ENCODE measurements at places on chromosomes 4 and X. TPM values are rescaled to one million over a fixed set of nuclear protein-coding genes. Genes with fewer than 3 reads are reported as not detected.

- DNase-seq = no peak
These were observed 4.6 kb downstream of the FAT4 start for GRCh38 chr4:125319311-125319710.

DNA sequence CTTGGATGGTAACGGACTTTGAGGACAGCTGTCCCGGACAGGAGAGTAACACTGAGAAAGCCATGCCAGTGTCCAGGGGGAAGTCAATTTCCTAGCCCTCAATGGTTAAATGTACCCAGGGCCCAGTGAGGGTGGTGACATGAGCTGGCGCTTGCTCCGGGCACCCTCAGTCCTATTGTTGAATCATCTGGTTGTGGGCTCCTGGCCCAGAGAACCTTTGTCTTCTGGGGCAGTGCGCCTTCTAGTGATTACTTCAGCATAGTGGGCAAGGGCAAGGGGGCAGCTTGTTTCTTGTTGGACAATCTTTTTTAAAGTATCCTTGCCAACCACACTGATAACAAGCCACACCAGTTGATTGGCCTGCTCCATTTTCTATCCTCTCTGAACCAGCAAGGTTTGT, 30.9 kb upstream of the TRPC5 start:
- DNase-seq = no peak

GRCh38 chr4:111596491-111596890, 548.8 kb upstream of the FAM241A start:
- DNase-seq = no peak

DNA sequence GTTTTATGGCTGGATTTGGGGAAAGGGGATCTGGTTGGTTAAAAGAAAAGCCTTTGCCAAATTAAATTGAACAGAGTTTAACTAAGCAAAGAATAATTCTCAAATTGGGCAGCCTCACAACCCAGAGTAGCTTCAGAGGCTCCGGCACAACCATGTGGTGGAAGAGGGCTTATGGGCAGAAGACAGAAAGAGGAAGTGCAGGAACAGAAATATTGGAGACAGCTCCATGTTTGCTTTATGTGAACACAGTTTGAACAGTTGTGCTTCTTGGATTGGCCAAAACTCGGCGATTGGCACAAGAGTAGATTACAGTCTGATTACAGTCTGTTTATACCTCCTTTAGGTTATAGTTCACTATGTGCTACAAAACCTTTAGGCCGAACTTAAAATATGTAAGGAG, 562.7 kb downstream of the TRIML1 start:
- no peak for DNase-seq

GRCh38 chr4:163556177-163556576, 61.7 kb downstream of the TMA16 start:
- no peak for DNase-seq

- DNase-seq = no peak
These were observed 7.7 kb upstream of the THOC2 start for GRCh38 chrX:123740536-123740935.

Gene NLGN3
- not detected for total RNA-seq

Gene MAGEE2
- total RNA-seq = not detected

Gene HSFX4
- not detected for total RNA-seq
